Activated CD8-positive, alpha-beta memory T cell treated with anti-CD3 and anti-CD28 coated beads for 1 hour (primary cell): ENCODE measurements at places on chromosomes 16 and 17.

DNA sequence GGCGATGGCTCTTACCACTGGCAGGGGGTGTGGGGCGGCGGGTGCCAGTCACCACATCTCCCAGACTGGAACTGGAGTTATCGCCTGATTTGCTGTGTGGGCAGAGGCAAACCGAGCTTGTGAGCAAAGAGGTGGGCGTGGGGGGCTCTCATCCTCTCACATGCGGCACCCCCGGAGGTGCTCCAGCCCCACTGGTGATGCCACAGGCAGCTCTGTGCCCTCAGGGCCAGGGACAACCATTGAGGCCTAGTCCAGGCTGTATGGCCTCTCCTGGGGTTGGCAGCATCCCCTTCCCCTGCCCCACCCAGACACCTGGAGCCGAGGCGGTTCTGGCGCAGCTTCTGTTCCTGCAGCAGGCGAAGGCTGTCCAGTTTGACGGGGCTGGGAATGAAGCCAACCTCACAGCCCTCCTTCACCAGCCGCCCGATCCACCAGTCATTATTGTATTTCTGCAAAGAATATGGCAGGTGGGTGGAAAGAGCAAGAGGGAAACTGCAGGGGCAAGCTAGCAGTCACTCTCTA is 10.9 kb downstream of the CACNB1 start:
- no peak for DNase-seq

GRCh38 chr16:47778106-47778801 is 317.1 kb downstream of the PHKB start:
- no peak for DNase-seq

DNA sequence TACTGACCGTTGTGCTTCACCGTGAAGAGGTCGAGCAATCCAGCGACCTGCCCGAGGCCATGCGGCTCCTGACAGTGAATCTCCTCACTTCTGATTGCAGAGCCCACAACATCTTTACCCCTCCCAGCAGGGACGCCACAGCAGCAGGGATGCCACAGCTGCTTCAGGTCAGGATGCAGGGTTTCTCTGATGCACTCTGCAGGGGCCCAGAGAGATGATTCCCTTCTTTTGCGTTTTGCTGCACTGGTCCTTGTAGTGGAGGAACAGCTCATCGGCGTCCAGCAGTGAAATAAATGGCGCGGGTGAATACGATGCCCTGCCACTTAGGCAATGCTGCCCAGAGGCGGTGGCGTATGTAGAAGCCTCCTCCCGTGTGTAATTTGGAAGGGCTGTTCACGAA is 5.6 kb downstream of the KIAA0513 start:
- no peak for DNase-seq

GRCh38 chr17:44350733-44351226 is 5.7 kb downstream of the GRN start:
- peak; percentile 45 for DNase-seq

- no peak for DNase-seq
Observed at GRCh38 chr16:4860727-4861342, 13.6 kb downstream of the UBN1 start.

- DNase-seq, result no peak
Observed at GRCh38 chr17:33225509-33225908, 67.6 kb downstream of the ASIC2 start.

GRCh38 chr17:72579990-72580320 is 459.1 kb downstream of the SOX9 start:
- no peak for DNase-seq

- DNase-seq, result no peak
Observed at GRCh38 chr17:50268026-50268425, 6.2 kb upstream of the TMEM92 start.

DNA sequence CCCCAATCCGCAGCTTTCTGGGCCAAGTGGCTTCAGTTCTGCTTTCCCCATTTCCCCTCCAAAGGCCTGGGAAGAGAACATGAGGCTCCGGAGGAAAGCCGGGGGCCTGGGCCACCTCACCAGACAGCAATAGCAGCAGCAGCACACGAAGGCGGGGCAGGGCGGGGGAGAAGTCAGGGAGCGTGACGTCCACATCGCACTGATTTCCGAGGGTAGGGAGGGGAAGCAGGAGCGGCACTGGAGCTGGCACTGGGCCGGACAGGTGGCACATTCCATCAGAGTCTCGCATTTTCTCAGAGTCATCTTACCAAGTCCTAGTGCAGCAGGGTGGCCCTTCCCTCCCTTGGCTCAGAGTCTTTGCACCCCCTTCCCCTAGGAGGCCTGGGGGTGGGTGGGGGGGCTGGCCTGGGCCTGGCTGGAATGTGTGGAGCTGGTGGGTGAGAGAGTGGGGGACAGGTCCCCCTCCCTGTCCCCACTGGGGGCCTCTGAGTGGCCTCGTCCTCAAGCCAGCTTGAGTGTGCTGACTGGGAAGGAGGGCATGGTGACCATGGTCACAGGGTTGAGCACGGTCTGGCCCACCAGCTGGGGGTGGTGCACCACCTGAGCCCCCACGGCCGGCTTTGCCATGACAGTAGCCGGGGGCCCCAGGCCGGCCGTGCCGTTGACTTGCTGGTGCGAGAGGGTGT is 14.3 kb downstream of the MNT start:
- DNase-seq, result no peak

DNA sequence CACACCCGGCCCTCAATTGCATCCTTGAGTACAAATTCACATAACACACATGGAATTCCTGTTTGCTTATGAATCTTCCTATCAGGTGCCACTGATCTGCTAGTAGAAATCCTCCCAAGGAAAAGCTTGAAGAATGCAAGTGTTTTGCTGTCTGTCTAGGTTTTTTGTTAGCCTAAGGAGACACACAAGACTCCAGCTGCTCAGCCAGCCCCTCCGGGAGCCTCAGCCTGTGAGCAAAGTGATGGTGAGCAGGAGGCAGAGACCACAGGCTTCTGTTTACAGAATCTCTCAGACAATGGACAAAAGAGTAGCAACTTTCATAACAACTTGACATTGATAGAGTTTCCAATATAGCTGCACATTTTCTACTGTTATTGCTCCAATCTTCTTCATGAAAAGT is 18.4 kb upstream of the PRKCA start:
- DNase-seq, result no peak

- no peak for DNase-seq
Observed at GRCh38 chr16:51172368-51172767, 21.3 kb upstream of the SALL1 start.

- no peak for DNase-seq
Observed at GRCh38 chr16:25012525-25012991, 2.6 kb downstream of the ARHGAP17 start.

GRCh38 chr17:83196024-83196365 is 116.6 kb downstream of the METRNL start:
- DNase-seq, result no peak

- DNase-seq, result no peak
Observed at GRCh38 chr17:29603109-29603674, 10.3 kb downstream of the ANKRD13B start.

DNA sequence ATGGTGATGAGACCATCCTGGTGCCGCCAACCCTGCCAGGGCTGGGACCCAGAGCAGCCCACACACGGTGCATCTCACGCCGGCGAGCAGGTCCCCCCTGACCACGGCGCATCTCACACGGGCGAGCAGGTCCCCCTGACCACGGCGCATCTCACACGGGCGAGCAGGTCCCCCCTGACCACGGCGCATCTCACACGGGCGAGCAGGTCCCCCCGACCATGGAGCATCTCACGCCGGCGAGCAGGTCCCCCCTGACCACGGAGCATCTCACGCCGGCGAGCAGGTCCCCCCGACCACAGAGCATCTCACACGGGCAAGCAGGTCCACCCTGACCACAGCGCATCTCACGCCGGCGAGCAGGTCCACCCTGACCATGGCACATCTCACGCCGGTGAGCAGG is 59.2 kb downstream of the MRM3 start:
- DNase-seq, result no peak

DNA sequence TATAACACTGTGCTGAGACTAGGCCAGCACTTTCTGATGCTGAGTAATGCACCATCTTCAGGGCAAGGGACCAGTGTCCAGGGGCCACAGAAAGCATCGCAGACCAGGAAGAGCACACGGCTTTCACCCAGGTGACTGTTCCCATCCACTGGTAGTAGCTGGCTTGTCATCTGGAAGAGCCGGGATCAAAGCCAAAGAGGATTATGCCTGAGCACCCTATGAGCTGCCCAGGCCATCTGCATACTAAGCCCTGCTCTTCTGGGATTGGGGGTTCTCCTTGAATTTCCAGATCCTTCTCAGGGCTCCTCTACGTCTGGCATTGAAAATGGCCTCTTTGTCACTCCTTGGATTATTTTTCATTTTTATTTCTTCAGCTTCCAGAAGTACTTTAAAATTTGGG is 140.7 kb downstream of the IRX3 start:
- no peak for DNase-seq

- no peak for DNase-seq
Observed at GRCh38 chr16:84260766-84261554, 21.1 kb upstream of the KCNG4 start.

GRCh38 chr17:10337976-10338375 is 34.8 kb downstream of the MYH13 start:
- DNase-seq, result no peak

DNA sequence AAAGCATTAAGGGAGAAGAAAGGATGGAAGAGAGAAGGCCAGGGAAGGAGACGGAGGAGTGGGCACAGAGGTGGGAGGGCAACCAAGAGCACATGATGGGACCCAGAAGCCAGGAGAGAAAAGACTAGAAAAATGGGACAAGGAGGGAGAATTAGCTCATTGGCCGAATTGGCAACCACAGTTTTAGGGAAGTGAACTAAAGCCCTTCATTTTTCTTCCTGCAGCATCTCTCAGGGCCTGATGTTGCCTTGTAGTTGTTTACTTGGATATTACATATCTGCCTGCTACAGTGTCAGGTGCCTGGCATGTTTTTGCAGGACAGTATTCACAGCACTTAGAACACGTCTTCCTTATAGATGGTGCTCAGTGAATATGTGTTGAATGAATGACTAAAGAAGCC is 19.0 kb downstream of the EMP2 start:
- DNase-seq, result no peak

DNA sequence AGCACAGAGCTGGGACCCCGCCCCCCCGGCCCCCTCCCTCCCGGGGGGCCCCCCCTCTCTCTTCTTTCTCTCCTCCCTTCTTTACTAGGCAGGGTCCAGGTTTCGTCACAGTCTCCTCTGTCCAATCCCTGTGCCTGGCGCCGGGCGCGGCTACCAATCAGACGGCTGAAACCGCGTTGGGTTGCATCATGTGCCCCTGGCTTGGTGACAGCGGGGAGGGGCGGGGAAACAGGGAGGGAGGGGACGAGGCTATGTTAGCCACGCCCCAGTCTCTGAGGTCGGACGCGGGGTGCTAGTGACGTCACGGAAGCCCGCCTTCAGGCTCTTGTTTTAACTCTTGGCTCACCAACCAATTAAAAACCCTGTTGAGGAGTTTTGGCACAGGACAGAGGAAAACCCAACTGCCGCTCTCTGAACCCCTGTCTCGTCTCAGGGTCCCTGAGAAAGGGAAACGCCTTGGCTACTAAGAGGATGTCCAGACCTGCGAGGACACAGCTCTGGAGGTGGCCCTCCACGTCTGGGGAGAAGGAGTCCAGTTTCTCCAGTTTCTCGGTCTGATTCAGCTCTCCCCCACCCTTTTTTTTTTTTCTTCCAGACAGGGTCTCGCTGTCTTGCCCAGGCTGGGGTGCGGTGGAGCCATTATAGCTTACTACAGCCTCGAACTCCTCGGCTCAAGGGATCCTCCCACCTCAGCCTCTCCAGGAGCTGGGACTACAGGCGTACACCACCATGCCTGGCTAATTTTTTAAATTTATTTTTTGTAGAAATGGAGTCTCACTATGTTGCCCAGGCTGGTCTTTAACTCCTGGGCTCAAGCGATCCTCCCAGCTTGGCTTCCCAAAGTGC is 441 bp upstream of the PLEKHH3 start:
- DNase-seq, result peak; percentile 96

GRCh38 chr17:76241204-76241538 is 878 bp upstream of the RNF157 start:
- no peak for DNase-seq

DNA sequence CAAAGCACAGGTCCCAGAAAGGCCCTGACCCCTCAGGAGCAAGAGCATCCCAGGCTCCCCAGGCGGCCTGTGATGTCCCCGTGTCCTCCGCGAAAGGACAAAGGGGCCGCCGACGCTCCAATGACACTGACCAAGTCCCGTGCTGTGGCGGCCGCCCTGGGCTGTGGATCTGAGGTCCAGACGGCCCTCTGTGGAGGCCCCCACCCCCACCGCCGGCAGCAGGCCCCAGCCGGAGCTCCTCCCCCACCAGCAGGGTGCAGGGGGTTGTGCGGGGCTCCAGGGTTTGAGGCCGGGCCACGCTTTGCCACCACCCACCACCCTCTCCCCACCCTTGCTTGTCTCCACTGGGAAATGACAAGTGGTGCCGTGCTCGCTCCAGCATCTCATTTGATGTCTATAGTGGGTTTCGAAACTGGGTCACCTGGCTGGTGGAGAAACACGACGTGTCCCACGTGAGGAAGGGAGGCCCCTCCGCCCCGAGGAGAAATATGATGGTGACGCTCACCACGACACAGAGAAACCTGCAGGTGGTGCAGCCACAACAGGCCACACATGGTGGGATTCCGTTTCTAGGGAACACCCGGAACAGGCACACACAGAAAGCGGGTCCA is 31.2 kb upstream of the ZNF469 start:
- no peak for DNase-seq

GRCh38 chr17:82440991-82441627 is 9.4 kb downstream of the CYBC1 start:
- DNase-seq, result no peak

GRCh38 chr16:10122546-10122945 is 59.7 kb downstream of the GRIN2A start:
- no peak for DNase-seq

DNA sequence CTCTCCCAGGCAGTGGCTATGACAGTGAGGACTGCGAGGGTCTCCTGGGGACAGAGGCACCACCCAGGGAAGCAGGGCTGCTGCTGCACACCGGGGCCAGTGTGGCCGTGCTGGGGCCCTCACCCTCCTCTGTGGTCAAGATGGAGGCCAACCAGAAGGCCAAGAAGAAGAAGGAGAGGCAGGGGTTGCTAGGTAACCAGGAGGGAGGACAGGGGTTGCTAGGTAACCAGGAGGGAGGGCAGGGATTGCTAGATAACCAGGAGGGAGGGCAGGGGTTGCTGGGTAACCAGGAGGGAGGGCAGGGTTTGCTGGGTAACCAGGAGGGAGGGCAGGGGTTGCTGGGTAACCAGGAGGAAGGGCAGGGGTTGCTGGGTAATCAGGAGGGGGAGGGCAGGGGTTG is 55.2 kb downstream of the ACTG1 start:
- DNase-seq, result no peak
